Hindlimb muscle (tissue), 1 donor: ENCODE measurements at places on chromosomes 3 and 15. TPM values are rescaled to one million over a fixed set of nuclear protein-coding genes. Genes with fewer than 3 reads are reported as not detected.
A peak's percentile ranks its signal among the peaks of the same experiment; 100 is the strongest.

- DNase-seq, result no peak
Observed at GRCh38 chr15:41462084-41462795, 31.4 kb upstream of the ITPKA start.

- no peak for DNase-seq
Observed at GRCh38 chr3:108589998-108590323, 439 bp downstream of the DZIP3 start.

GOLGA8O gene
- 0.48 TPM for polyA plus RNA-seq

DNA sequence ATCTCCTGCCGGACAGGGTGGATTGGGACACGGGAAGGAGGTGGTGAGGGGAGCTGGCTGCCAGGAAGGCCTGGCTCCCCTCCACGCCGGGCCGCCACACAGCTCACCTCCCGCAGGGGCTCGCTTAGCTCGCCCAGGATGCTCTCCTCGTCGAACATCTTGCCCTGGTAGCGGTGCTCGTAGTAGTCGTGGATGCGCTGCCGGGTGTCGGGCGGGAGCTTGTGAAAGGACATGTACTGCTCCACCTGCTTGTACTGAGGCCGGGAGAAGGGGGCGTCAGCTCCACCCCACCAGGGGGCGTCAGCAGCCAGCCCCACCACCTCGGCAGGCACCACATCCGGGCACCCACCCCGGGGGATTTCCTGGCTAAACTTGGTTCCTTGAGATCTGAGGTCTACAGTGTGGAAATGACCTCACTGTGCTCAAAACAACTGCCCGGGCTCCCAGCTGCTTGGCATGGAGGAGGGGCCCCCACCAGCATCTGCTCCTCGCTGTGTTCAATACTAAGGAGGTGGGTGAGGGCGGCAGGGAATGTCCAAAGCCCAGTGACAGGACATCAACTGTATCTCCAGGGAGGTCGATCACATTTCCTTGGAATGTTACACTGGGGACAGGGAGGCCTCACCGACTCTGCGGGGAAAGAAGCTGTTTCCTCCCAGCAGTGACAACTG, 43.4 kb downstream of the HCN4 start:
- no peak for DNase-seq

PLSCR5 gene
- not detected for polyA plus RNA-seq

GRCh38 chr15:70605606-70606410, 157.6 kb downstream of the UACA start:
- peak; percentile 94 for DNase-seq

- DNase-seq, result no peak
Observed at GRCh38 chr15:80455051-80455648, 51.0 kb downstream of the ARNT2 start.

DNA sequence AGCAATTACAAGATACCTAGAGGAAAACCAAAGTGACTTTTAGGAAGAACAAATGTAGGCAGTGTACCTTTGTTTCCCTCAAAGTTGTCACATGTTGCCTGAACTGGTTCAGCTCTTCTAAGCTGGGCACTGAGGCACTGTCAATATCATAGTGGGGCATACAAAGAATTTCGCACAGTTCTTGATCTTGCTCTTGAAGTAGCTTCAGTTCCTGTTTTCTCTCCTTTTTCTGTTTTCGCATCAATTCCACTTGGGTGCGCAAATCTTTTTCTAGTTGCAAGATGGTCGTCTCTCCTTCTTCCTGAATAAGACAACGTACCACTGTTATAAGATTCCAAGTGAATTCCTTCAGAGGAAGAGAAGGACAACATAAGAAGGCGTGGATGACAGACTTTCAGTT, 12.7 kb downstream of the PRC1 start:
- DNase-seq, result no peak

DNA sequence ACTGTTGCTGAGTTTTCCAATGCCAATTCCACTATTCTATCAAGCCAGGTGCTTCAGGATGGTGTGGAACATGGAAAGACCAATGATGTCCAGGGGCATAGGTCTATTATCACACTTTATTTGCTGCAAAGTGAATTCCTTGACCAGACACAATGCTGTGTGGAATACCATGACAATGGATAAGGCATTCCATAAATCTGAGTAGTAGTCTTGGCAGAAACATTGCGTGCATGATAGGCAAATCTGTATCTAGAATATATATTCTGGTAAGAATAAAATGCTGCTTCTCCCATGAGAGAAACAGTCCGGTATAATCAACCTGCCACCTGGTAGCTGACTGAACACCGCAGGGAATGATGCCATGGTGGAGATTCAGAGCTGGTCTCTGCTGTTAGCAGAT, 70.0 kb upstream of the ALDH1A3 start:
- DNase-seq, result no peak

- no peak for DNase-seq
Observed at GRCh38 chr15:31470756-31471155, 144.1 kb downstream of the KLF13 start.

DNA sequence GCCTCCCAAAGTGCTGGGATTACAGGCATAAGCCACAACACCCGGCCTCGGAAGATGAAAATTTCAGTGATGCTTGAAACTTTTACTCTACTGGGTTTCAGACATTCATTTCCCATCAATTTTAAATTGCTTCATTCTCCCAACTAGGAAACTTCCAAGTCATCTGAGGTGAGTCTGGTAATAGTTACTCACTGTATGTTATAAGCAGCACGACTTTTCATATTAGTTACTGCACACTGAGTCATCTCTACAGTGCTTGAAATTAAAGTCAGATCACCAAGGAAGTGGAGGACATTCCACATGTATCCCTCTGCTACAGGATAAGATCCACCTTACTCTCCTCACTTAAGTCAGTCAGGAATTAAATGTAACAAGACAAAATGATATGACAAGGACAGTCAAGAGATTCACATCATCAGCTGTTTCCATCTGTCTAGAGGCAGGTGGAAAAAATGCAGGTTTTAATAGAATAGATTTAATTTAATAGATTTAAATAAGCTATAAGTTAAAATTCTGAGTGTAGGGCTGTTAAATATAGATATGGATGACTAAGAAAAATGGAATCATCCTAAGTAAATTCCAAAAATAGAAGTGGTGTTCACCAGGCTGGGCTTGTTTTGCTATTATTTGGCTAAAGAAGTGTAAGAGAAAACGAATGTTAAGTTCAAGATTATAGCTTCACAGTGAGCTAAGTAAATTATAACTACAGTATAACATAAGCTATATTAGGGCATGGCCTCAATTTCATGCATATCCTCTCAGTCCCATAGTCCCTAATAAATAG, 104.4 kb downstream of the TMCO5A start:
- no peak for DNase-seq

ACOX2 gene
- polyA plus RNA-seq, result 23.0 TPM

DNA sequence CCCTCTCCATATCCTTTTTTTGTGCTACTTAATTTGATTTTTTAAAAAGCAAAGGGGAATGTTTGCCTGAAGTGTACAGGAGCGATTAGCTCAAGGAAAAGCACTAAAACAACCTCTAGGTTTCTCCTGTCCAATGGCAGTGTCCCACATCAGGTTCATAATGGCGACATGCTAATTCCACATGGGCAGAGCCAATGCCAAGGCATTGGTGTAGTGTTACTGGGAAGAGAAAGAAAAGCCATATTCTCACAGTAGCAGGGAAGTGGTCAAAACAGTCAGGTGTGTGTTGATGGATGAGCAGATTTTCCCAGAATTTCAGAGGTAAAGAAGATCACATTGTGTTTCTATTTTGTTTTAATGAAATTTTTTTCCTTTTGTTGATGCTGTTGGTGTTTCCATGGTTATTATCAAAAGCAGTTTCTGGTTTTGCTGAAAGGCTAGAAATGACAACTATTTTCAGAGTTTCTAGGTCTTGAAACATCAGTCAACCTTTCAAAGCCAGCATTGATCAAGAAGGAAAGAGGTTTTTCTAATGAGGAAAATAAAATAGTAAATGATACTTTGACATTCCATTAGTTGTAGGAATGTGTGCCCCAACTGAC, 65.2 kb downstream of the FNDC3B start:
- no peak for DNase-seq

GRCh38 chr15:89150762-89151664, 62.8 kb downstream of the ABHD2 start:
- DNase-seq, result no peak
